ENCODE measurements at places on chromosomes 16 and 17. TPM values are rescaled to one million over a fixed set of nuclear protein-coding genes. Genes with fewer than 3 reads are reported as not detected.

SOX8 gene
- total RNA-seq: 5.8 TPM

- DNase-seq: no peak
Measured at GRCh38 chr17:60675997-60676396, 1.7 kb upstream of the BCAS3 start.

WIPF2 gene
- 7.0 TPM for total RNA-seq

- DNase-seq: no peak
Measured at GRCh38 chr17:44661835-44662234, 5.6 kb downstream of the MEIOC start.

DNA sequence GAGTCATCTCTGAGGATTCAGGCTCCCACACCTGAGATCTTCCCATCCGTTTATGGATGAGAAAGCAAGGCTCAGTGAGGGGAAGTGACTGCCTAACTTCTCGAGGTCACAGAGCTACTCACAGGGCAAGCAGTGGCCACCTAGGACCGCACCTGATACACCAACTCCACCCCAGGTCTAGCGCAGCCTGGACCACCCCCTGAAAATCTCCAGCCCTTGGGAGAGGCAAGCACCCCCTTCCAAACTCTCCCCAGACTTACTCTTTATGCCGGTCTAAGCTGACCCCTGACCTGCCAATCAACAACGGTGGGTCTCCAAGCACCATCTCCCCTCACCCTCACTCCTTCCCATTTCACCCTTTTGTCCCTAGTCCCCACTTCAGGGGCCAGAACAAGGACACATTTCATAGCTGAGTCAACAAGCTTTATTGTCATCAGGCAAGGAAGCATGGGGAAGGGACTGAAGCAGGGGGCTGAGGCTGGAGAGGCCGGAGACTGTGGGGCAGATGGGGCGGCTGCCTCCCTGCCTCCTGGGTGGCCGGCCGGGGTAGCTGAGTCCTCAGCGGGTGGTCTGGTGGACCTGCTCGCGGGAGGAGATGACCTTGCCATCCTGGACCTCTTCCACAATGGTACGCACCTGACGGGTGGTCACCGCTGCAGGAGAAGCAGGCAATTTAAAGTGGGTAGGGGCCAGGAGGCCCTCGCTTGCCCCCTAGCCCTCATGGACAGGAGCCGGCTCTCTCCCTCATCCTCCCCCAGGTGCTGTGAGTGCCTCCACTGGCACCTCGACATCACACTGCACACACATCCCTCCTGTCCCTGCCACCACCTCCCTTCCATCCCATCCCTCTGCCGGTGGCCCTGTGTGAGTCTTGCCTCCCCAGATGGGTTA lies 5.1 kb downstream of the KRT17 start:
- DNase-seq: no peak

DNA sequence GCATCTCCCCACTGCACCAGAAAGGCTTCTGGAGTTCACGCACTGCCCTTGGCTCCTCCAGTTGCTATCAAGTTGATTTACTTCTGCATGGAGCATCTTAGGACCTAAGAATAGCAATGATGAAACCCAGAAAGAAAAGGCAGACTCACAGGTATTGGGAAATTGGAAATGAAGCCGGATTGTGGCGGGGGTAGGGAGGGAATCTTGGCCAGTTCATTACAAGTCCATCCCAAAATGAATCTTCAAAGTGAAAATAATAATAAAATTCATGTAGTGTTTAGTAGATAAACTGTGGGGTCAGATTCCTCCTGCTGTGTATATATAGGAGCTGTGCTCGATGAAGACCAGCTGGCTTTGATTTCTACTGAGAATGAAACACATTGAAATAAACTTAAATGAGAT lies 33.7 kb downstream of the TEKT3 start:
- DNase-seq: peak; percentile 90
